ENCODE measurements at places on chromosomes 3 and 15.

GRCh38 chr3:138188013-138188730 is 1.1 kb downstream of the ARMC8 start:
- no peak for DNase-seq

DNA sequence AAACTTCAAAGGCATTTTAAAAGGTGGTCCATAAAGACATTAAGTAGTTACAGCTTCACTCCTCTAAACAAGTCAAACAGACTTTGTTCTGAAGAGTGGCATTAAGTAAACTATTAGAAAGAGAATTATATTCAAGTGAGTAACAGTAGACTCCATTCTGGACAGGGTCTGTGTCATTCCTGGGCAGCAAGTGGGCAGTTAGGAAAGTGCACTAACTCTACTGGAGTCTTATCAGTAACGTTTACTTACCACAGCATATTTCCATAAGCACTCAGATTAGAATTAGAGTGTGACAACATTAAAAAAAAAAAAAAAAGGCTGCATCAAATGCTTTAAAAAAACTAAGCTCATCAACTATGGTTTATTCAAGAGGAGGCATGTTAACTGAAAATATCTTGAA is 10.6 kb downstream of the UBR1 start:
- no peak for DNase-seq

DNA sequence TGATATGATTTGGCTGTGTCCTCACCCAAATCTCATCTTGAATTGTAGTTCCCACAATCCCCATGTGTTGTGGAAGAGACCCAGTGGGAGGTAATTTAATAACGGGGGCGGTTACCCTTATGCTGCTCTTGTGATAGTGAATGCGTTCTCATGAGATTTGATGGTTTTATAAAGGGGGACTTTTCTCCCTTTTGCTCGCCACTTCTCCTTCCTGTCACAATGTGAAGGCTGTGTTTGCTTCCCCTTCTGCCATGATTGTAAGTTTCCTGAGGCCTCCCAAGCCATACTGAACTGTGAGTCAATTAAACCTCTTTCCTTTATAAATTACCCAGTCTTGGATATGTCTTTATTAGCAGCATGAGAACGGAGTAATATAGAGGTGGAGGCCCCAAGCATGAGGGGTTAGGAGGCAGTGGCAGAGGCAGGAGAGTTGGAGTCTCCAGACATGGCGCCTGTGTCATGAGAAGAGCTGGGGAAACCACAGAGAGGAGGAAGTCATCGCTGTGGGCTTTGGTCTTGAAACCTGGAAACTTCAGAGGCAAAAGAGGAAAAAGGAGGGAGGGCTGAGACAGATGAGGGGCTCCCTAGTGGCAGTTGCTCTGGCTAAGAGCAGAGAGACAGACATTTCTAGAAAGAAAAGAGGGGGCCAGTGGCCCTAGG is 107.8 kb upstream of the VEPH1 start:
- no peak for DNase-seq

GRCh38 chr15:96327155-96327741 is 3.3 kb upstream of the NR2F2 start:
- no peak for DNase-seq

DNA sequence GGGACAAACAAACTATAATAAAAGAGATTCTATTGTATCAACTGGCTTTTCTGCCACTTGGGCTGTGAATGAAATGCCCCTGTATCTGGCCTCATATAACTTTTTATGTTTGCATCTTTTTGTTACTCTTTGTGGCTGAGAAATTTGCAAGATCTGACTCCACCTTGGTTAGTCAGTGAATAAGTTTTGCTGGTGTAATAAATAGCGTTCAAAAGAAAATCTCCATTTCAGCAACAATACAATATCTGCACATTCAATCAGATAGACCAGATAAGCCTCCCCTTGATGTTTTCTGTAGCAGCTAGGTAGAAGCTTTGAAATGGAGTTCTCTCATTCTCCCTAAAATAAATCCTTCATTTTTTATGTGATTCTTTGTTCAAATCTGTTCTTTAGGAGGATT is 12.0 kb downstream of the TRAT1 start:
- no peak for DNase-seq

GRCh38 chr15:73714695-73715301 is 30.6 kb downstream of the CD276 start:
- DNase-seq = no peak

GRCh38 chr3:74605437-74605836 is 9.0 kb downstream of the CNTN3 start:
- DNase-seq = no peak

- no peak for DNase-seq
Measured at GRCh38 chr3:72995337-72995736, 1.3 kb upstream of the PPP4R2 start.

GRCh38 chr15:58228718-58229117 is 90.5 kb downstream of the AQP9 start:
- no peak for DNase-seq

Measured in NCI-H2107 (cell line).